Kasumi-1 (cell line): ENCODE measurements at places on chromosomes 16 and 17.

- DNase-seq = no peak
Measured at GRCh38 chr17:44197107-44197506, 2.6 kb downstream of the ATXN7L3 start.

DNA sequence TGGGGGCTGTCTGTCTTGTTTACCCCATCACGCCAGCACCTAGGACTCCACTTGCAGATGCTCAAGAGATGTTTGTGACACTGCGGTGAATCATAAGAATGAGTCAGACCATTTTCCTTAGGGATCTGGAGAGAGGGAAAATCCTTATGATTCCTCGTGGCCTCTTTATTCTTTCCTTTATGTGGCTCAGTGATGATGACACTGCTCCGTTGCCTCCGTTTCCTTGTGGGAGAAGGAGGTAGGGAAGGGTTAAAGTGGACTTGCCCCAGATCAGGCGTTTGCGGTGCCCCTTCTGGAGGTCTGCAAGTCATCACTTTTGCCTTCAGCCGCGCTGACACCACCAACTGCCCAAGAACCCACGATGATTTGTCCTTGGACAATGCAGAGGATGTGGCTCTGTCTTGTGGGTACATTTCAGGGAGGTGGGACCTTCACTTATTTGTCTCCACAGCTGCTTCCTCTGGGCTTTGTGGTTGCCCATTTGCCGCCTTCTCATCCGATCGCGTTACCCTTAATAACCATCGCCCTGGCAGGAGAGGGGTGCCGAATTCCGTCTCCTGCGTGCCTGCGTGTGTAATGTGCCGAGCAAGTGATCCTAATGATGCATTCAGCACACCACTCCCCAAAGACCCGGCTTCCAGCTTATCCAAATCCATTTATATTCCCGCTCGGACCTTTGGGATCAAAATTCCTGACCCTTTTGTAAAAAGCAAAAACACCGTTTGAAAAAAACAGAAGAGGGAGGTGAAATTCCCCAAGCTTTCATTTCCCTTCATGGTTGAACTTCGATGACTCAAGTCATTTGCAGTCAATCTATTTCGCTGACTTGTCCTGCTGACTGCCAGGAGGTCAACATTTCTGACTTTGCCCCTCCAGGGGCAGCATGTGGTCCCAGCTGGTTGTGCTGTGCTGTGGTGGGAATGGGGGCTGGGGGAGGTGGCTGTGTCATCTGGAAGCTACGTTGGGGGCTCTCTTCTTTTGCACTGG lies 87.2 kb upstream of the IRX3 start:
- peak; percentile 28 for DNase-seq

- no peak for DNase-seq
Measured at GRCh38 chr16:55470533-55471371, 8.2 kb upstream of the MMP2 start.

GRCh38 chr16:54381601-54382313 lies 95.2 kb upstream of the IRX3 start:
- no peak for DNase-seq

DNA sequence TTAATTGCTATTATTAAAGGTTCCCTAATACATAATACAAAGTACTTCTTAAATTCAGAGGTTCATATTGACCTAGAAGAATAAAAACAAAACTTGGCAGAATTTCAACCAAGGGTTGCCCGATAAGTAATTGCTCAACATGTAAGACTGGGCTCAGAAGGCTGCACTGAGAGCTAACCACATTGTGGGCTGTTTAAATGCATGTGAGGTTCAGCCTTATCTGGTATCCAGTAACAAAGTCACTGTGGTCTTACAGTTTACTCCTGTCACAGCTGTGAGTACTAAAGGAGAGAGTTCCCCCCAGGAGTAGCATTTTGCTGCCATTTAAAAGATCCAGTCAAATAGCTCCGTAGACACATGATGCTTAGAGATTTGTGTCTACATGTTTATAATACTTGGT lies 1.6 kb upstream of the DHRS11 start:
- peak; percentile 72 for DNase-seq

DNA sequence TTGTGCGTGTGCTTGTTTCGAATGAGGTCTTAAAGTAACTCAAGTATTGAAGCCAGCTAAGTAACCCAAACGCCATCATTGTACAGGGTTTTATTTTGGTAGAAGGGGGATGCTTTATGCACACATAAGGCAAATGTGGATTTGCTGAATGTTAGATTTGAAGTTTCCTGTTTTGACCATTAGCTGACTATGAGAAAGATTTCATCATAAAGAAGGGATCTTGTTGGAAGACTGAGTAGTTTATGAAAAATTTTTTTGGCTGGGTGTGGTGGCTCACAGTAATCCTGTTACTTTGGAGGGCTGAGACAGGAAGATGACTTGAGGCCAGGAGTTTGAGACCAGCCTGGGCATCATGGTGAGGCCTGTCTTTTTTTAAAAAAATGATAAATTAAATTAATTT lies 10.0 kb upstream of the ZFP3 start:
- no peak for DNase-seq

DNA sequence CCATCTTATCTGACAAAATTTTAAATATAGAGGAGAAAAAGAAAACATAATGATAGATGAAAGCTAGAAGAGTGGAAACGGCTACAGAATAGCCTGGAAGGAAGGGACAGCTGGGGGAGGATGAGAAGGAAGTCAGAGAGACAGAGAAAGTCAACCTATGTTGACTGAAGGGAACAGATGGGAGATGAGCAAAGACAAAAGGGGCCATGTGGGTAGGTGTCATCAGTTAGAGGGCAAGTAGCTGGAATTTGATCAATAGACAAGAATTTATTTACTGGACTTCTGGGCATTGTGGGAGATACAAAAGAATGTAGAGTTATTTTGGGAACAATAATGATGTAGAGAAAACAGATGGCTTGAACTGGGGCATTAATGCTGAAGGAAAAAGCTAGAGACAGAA lies 194.4 kb downstream of the ANKFN1 start:
- DNase-seq = no peak

DNA sequence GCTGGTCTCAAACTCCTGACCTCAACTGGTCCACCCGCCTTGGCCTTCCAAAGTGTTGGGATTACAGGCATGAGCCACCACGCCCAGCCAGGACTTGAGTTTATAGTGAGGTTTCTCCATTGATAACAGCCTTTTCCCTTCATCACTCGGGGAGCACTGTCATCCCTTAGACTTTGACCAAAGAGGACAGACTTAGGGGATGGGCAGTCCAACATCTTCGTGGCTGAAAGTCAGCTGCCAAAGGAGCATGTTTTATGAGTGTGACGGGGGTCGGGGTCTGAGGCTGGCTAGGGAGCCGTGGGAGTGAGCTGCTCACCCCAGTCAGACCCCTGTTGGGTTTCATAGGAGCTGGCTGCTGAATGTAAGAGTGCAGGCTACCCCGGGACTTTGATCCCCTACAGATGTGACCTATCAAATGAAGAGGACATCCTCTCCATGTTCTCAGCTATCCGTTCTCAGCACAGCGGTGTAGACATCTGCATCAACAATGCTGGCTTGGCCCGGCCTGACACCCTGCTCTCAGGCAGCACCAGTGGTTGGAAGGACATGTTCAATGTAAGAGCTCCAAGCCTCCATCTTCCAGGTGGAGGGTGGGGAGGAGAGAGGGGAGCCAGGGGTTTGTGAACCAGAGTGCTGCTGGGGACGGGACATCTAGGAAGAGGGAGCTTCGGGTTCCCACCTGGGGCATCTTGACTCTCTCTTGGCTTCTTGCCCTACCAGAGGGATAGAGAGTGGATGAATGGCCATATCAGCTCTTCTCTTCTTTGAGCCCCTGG lies 3.1 kb downstream of the DHRS11 start:
- DNase-seq = no peak

DNA sequence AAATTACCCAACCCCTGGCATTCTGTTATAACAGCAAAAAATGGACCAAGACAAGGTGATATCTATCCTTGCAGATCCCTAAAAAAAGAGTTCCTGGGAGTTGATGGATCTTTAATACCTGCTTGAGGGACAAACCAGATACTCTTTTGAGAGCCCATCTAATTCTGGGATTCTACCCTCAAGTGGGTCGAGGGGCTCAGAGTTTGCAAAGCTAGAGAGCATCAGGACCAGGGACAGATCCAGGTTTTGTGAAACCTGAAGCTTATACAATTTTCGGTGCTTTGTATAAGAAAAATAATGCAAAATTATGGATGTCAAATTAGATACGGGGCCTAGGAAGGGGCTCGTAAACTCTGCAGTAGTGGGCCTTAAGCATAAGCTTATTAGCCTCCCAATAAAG lies 130.5 kb upstream of the CRHR1 start:
- DNase-seq = no peak

- DNase-seq = no peak
Measured at GRCh38 chr17:79545251-79546005, 65.4 kb downstream of the RBFOX3 start.

DNA sequence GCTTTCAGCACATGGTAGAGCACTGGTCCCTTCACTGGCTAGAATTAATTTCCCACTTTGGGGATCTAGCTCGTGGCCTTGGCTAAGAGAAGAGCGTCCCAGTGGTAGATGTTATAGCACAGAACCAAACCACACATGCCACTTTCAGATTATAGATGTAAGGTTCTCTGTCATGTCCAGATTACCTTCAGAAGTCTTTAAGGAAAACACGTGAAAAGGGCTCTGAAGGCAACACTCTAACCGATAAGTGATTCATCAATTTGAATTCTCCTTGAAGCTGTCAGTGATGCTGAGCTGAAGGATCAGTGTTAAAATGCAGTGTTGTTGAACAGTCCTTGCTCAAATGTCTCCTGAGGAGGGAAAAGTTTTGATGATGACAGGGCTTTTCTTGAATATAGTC lies 43.5 kb upstream of the VPS4A start:
- DNase-seq = no peak

DNA sequence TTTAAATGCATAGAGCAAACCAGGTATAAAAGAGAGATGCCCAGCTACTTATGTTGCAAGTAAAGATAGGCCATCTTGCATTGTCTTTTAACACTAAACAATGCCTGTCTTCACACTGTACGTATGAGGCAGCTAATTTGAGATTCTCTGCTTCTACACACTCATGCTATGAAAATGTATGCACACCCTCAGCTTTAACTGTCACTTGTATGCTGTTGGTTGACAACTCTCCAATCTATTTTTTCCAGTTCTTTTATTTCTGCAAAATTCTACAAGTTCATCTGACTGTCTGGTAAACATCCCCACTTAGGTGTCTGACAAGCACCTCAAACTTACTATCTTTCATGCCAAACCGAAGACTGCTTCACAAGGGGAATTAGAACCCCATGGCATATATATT lies 131.7 kb upstream of the SOX9 start:
- DNase-seq = no peak

GRCh38 chr17:81537343-81537855 lies 9.2 kb downstream of the FSCN2 start:
- no peak for DNase-seq

DNA sequence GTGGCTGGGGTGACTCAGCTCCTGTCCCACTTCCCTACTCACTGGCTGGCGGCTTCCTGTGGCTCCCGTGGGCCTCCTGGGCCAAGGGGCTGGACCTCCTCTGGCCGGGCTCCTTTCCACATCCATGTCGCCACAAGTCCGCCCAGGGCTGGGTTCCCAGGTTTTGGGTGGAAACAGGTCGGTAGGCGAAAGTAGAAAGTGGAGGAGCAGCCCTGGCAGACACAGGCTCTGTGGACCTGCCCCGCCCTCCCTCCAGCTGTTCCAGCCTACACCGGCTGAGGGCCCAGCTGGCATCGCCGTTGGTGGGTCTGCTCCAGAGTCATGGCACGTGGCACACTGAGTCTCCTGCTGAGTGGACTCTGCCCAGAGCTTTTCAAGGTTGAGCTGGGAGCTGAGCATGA lies 28.7 kb downstream of the GSE1 start:
- DNase-seq = no peak

DNA sequence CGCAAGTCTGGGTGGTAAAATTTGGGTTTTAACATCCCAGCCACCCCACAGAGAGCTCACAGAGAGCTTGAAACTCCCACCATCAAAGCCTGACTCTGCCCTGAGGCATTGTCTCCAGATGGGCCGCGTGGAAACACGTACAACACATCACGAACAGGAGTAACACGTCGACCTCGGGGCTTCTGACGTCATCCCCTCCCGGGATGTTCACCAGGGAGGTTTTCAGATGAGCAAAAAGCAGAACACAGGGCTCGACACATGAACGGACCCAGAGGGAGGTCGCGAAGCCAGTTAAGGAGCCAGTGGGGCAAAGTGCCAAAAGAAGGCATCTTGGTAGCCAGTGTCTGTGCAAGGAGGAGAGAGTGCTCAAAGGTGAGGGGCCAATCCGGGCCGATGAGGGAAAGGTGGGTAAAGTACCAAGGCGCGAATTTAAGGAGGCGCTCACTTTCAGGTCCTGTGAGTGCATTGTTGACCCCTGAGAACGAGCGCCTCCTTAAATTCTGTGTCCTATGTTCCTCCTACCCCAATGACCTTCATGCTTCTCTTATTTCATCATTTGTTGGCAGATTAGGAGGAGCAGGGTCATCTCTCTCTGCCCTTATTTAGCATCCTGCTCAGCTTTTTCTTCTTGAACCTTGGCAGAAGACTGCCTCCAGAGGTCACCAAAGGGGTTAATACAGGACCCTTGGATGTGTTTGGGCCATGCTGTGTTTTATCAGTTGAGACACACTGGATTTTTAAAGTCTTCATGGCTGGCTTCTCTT lies 5.6 kb downstream of the RCVRN start:
- no peak for DNase-seq

DNA sequence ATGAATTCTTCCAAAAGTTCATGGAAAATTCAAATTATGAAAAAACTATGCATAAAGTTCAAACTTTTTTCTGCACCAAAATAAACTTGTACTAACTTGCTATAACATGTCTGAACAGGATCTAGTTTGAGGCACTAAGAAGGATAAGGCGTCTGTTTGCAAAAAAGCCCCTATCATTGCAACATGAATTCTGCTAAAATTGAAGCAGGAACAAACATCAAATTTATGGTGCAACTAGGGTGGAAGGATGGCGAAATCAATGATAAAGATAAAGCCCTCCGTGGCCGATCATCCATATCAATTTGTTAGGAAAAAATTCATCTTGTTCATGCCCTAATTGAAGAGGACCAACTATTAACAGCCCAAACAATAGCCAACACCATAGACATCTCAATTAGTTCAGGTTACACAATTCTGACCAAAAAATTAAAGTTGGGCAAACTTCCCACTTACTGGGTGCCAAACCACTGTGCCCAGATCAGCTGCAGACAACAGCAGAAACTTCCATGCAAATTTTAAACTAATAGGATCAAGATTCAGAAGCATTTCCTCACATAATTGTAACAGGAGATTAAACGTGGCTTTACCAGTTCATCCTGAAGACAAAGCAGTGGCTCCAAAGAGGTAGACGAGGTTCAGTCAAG lies 12.9 kb downstream of the IL21R start:
- DNase-seq = no peak

GRCh38 chr17:79750650-79751545 lies 20.2 kb downstream of the ENPP7 start:
- no peak for DNase-seq

GRCh38 chr17:46836500-46836899 lies 14.9 kb upstream of the WNT9B start:
- no peak for DNase-seq

- peak; percentile 57 for DNase-seq
Measured at GRCh38 chr16:87235810-87236515, 81.2 kb downstream of the C16orf95 start.

- no peak for DNase-seq
Measured at GRCh38 chr17:79952265-79952877, 83.3 kb downstream of the TBC1D16 start.

GRCh38 chr16:58044266-58045019 lies 18.9 kb downstream of the MMP15 start:
- no peak for DNase-seq
